ENCODE measurements at places on chromosomes 5 and 9.

DNA sequence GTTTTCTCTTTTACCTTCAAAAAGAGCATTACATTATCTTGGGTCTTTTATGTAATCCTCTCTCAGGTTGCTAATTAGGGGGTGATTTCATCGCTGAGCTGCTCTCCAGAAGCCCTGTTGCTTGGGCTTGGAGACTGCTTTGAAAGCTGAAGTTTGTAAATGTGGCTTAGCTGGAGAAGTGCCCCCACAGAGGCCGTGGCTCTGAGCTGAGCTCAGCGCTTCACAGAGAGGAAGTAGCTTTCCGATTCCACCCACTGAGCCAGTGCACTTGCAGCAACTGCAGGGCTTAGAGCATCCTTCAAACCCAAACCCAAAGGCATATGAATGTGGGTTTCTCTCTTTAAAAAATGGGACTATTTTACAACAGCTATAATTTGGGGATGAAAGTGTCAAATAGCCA lies 13.7 kb upstream of the NXNL2 start:
- DNase-seq: no peak
- H3K27ac ChIP-seq: no peak overlapping the region
- H3K27me3 ChIP-seq: no peaks in the 10 kb centered on the region
- no peaks in the 10 kb centered on the region for H3K36me3 ChIP-seq

DNA sequence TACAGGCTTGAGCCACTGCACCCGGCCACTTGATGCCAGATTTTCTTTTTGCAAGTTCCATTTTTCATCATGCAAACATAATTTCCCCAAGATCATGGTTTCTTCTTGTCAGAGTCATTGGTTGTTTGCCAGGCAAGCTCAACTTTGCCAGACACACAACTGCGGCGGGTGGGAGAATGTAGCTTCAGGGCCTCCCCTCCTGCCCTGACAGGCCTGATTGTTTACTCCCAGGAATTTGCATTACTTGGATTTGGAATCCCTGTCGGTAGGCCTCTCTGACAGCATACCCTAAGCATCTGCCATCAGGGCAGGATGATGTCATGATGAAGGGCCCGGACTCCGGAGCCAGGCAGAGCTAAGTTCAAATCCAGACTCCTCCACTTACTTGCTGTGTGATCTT lies 15.1 kb downstream of the RPS14 start:
- no peaks in the 10 kb centered on the region for H3K36me3 ChIP-seq
- no peak for DNase-seq
- no peaks in the 10 kb centered on the region for H3K27me3 ChIP-seq
- peaks cover 9% of the 10 kb centered on the region for H3K4me1 ChIP-seq

GRCh38 chr5:112124788-112125187 lies 294.3 kb downstream of the EPB41L4A start:
- H3K27me3 ChIP-seq: no peaks in the 10 kb centered on the region
- no peak overlapping the region for H3K27ac ChIP-seq
- no peak for DNase-seq
- H3K4me3 ChIP-seq: no peak overlapping the region
- H3K36me3 ChIP-seq: no peaks in the 10 kb centered on the region

DNA sequence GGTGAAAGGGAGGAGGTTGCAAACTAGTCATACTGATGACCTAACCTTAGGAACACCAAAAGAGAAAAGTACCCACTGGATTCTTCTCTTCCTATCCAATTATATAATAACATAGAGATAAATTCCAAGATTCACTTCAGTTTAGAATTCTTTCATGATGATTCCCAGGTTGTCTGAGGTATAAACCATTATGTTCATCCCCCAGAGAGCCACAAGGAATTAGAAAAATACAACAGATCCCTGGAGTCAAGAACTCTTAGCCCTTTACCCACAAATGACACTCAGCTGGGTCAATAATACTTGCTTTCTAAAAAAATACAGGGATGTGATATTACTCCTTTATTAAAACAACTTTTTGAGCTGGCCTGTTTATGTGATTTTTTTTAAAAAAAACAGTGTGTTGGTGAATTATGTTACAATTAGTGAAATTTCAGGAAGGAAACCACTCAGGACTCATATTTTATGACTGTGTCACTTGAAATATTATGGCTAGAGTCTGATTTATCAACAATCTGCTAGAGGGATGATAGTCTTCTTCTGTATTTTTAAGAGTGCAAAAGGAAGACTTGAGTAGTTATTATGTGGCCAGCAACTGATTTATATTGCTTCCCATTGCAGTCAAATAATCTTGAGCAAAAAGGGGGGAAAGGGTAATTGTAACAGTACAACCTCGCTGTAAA lies 338.2 kb downstream of the NFIB start:
- H3K36me3 ChIP-seq: no peaks in the 10 kb centered on the region
- H3K27me3 ChIP-seq: no peaks in the 10 kb centered on the region
- DNase-seq: no peak
- no peak overlapping the region for H3K27ac ChIP-seq
- H3K4me1 ChIP-seq: no peaks in the 10 kb centered on the region

GRCh38 chr9:98428454-98428853 lies 173.0 kb upstream of the TBC1D2 start:
- no peak overlapping the region for H3K4me3 ChIP-seq
- no peak for DNase-seq
- H3K36me3 ChIP-seq: no peaks in the 10 kb centered on the region
- no peaks in the 10 kb centered on the region for H3K4me1 ChIP-seq
- H3K27ac ChIP-seq: no peak overlapping the region

DNA sequence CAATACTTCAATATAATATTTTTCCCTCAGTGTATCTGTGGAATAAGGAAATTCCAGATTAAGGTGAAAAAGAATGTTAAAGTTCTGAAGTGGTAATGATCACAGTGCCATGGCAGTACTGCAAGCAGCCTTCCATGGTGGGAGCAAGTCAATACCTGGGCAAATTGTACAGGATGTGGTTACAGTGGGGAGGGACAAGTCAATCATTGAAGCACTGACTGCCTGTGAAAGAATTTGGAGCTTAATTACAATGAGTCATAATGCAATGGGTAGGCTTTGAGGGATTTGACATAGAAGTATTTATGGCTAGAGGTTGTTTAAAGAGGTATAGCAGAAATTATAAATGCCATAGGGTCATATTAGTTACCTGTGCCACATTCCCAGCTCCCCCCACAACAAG lies 786.5 kb upstream of the ACO1 start:
- H3K4me3 ChIP-seq: no peak overlapping the region
- H3K27ac ChIP-seq: no peak overlapping the region
- H3K4me1 ChIP-seq: peaks cover 6% of the 10 kb centered on the region
- DNase-seq: no peak

DNA sequence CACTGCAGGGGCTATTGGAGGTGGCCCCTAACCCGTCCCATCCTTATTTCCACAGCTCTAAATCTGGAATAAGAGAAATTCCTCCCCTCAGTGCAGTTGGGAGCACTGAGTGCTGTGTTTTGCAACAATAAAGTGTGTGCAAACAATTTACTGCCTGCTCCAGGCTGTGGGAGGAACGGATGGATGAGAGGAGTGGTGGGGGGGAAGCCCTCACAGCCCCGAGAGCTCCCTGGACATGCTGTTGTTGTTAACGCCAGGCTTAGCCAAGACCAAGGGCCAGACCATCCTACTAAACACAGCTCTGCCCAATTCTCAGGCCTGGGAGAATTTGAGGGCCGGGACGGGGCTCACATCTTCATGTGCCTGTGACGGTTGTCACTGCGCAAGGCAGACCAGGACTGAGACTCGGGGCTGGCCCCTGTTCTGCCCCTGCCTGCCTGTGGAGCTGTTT lies 200.2 kb downstream of the DAB2IP start:
- no peaks in the 10 kb centered on the region for H3K4me1 ChIP-seq
- no peak overlapping the region for H3K4me3 ChIP-seq
- no peak overlapping the region for H3K27ac ChIP-seq
- no peaks in the 10 kb centered on the region for H3K36me3 ChIP-seq
- no peaks in the 10 kb centered on the region for H3K27me3 ChIP-seq

DNA sequence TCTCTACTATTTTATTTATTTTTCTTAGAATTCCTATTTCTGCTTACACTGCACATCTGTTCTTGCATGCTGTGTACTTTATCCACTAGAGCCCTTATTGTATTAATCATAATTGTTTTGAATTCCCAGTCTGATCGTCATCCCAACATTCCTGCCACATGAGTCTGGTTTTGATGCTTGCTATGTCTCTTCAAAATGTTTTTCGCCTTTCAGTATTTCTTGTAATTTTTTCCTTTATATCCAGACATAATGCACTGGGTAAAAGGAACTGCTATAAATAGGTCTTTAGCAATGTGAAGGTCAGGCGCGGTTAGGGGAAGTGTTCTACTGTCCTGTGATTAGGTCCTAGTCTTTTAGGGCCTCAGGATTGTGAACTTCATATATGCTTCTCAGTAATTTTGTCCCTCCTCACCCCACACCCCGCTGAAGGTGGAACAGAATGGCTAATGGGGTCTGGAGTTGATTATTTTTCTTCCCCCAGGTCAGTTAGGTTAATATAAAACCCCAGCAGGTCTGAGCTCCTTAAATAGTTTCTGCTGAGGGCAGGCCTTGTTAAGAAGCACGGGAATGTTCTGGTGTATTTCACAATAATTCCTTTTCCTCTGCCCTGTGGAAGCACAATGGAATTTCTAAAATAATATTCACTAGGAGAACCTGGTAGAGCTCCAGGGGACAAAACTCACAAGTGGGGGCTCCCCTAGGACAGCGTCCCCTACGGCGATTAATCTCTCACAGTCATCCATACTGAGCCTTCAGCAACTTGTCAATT lies 146.6 kb upstream of the TUT7 start:
- H3K27me3 ChIP-seq: peaks cover 13% of the 10 kb centered on the region
- H3K36me3 ChIP-seq: no peaks in the 10 kb centered on the region
- no peaks in the 10 kb centered on the region for H3K4me1 ChIP-seq
- H3K27ac ChIP-seq: no peak overlapping the region
- no peak overlapping the region for H3K4me3 ChIP-seq

DNA sequence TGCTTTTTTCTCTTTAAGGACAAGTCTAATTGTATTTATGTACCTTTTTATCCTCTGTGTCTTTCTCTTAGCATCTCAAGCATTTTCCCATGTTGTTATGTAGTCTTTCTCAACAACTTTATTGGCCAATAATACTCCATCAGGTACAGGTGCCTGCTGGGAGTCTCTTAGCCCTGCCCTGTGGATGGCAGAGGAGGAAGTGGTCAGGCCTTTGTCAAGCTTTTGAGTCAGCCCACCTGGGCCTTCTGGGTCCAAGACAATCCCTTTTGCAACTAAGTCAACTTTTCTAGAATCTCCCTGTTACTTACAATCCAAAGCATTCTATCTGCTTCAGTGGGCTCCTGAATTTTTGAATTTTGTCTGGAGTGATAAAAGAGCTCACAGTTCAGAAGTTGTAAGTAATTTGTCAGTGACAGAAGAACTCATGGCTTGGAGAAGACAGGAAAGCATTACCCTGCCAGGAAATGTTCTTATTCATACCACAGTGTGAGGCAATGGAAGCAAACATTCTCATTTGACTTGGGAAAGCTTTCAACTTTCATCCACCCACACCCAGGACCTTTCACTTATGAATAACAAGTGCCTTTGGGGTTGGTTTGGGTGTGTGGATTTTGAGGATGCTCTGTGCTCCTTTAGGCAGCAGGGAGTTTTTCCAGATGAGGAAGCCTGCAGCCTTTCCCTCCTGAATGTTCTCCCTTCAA lies 200.0 kb upstream of the S1PR3 start:
- no peak overlapping the region for H3K4me3 ChIP-seq
- H3K27ac ChIP-seq: no peak overlapping the region
- no peaks in the 10 kb centered on the region for H3K27me3 ChIP-seq

GRCh38 chr5:9642621-9643020 lies 12.5 kb upstream of the TAS2R1 start:
- no peaks in the 10 kb centered on the region for H3K4me1 ChIP-seq
- H3K27me3 ChIP-seq: no peaks in the 10 kb centered on the region
- H3K4me3 ChIP-seq: no peak overlapping the region
- H3K27ac ChIP-seq: no peak overlapping the region

GRCh38 chr5:149487672-149488071 lies 63.6 kb downstream of the CSNK1A1 start:
- no peak overlapping the region for H3K4me3 ChIP-seq
- peaks cover 4% of the 10 kb centered on the region for H3K36me3 ChIP-seq
- no peaks in the 10 kb centered on the region for H3K27me3 ChIP-seq
- no peak overlapping the region for H3K27ac ChIP-seq
- DNase-seq: no peak

DNA sequence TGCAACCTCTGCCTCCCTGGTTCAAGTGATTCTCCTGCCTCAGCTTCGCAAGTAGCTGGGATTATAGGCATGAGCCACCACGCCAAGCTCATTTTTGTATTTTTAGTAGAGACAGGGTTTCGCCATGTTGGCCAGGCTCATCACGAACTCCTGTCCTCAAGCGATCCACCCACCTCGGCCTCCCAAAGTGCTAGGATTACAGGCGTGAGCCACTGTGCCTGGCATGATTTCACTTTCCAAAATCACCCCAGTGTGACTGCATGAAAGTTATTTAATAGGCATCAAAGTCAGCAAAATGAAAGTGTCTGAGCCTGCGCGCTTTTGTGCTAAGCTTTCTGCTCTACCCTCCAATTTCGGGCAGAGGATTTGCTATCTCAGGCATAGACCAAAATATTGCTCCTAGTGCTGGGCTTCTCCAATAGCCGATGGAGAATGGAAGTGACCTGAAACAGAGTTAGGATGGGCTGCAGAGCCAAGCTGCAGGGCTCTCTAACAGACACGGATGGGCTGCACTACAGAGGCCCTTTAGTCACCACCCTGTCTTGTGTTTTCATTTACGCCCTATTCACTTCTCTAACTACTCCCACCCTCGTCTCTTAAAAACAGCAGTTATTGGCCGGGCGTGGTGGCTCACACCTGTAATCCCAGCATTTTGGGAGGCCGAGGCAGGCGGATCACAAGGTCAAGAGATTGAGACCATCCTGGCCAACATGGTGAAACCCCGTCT lies 44.3 kb downstream of the RETREG1 start:
- H3K27ac ChIP-seq: no peak overlapping the region
- H3K36me3 ChIP-seq: peaks cover 32% of the 10 kb centered on the region
- H3K27me3 ChIP-seq: no peaks in the 10 kb centered on the region
- DNase-seq: no peak
- no peak overlapping the region for H3K4me3 ChIP-seq
- H3K4me1 ChIP-seq: peaks cover 4% of the 10 kb centered on the region

DNA sequence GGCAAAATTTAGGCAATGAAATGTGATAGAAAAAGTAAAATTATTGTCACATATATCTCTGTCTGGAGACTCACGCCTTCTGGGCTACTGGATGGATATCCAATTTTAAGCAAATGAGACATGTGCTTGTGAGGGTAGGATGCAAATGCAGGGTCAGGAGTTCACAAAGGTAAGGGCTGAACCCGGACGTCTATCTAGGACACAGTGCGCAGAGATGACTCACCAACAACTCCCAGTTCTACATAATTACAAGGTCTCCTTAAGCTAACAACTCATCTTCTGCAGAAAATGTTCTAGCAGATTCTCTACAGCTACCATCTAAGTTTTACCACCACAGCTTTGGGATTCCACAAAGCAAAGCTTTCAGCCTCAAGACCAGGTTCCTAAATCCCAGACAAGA lies 160.5 kb downstream of the ENTREP1 start:
- H3K4me1 ChIP-seq: peaks cover 6% of the 10 kb centered on the region
- no peaks in the 10 kb centered on the region for H3K36me3 ChIP-seq

GRCh38 chr5:67969176-67969575 lies 246.4 kb upstream of the PIK3R1 start:
- H3K4me3 ChIP-seq: no peak overlapping the region
- H3K36me3 ChIP-seq: no peaks in the 10 kb centered on the region
- DNase-seq: no peak

Measured in CD4-positive, alpha-beta T cell (primary cell).